NCI-H1436 (cell line): ENCODE measurements at places on chromosomes 7 and 10.
A peak's percentile ranks its signal among the peaks of the same experiment; 100 is the strongest.

DNA sequence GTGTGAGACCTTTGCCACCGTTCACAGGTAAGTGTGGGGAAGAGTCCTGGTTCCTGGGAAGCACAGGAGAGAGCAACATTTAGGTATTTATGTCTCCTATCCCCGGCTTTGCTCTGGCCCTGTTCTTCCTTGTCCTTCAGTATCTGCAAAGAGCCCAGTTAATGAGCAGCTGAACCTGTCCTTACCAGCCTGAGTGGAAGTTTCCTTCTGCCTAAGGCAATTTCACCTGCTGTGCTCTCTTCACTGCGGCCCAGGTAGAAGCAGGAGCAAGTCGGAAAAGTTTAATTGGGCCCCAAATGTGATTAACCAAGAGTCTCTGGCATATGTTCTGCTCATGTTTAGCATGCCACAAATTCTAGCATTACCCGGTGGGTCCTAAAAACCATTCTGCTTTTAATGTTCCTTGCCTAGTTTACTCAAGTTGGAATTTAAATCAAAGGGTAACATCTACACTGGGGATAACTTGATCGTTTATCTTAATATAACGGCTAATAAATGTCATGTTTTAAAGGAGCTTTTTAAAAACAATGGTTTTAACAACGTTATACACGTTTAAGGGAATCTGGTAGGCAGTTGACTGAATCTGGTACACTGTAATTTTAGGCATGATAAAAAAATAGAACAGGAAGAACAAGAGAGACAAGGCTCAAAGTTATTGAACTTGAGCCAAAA lies 817.1 kb downstream of the TYW1 start:
- DNase-seq = no peak

GRCh38 chr7:149559711-149560110 lies 62.1 kb upstream of the ZNF746 start:
- DNase-seq = no peak

DNA sequence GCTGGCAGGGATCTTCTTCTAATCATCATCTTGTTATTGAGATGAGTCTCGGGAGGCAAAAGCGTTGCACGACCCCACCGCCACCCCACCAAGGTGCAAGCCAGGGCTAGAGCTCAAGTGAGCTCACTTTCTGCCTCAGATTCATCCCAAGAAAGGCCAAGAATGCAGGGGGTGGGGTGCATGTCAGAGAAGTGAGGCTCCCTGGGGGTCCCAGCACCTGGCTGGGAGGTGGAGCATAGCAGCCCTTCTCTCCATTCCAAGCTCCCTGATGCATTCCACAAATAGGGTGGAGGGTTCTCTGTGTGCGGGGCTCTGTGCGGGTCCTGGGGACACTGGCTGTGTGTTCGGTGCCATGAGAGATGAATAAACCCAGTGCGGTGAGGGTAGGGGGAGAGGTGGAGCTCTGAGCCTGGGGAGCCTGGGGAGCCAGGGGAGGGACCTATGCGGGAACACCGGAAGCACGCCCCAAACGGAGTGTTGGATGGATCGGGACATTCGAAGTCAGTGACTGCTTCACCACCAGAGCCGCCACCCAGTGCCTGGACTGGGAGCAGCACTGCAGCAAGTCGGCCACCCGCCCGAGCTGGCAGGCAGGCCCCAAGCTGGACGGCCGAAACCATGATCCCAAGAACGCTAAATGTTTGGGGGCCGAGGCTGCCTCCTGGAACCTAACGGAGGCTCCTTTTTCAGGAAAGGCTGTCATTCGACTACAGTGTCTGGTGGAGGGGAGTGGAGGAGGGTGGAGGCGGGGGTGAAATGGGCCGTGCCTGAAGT lies 17.9 kb upstream of the HMX3 start:
- DNase-seq = no peak

DNA sequence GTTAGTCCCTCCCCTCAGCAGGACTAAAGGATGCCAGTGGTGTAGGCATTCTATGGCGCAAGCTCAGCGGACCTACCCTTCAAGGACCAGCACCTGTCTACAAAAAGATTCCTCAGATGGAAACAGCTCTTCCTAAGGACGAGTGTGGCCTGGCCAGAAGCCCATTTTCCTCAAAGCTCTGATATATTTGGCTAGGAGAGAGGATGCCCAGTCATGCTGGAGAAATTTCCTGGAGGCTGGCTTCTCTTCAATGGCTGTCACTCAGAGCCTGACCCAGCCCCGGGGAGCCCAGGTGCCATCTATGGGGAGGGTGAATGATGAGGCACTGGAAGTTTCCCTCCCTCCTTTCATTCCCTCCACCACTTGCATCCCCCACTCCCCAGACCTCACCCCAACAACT lies 111.5 kb downstream of the PLXNA4 start:
- DNase-seq = no peak

GRCh38 chr10:100307684-100308083 lies 21.2 kb upstream of the BLOC1S2 start:
- DNase-seq = no peak

DNA sequence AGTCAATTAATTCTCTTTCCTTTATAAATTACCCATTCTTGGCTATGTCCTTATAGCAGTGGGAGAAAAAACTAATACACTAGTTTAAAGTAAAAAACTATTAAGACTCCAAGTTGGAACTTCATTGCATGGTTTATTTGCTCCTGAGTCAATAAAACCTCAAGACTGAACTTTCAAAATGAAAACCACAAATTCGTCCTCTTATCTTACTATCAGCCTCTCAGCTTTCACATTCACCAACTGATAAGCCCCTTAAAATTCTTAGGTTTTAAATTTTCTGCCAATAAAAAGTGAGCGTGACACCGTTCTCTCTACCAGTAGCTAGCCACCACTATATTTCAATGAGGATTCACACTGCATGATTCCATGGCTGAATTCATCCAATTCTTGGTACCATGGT lies 346.4 kb upstream of the NPSR1 start:
- DNase-seq = no peak

DNA sequence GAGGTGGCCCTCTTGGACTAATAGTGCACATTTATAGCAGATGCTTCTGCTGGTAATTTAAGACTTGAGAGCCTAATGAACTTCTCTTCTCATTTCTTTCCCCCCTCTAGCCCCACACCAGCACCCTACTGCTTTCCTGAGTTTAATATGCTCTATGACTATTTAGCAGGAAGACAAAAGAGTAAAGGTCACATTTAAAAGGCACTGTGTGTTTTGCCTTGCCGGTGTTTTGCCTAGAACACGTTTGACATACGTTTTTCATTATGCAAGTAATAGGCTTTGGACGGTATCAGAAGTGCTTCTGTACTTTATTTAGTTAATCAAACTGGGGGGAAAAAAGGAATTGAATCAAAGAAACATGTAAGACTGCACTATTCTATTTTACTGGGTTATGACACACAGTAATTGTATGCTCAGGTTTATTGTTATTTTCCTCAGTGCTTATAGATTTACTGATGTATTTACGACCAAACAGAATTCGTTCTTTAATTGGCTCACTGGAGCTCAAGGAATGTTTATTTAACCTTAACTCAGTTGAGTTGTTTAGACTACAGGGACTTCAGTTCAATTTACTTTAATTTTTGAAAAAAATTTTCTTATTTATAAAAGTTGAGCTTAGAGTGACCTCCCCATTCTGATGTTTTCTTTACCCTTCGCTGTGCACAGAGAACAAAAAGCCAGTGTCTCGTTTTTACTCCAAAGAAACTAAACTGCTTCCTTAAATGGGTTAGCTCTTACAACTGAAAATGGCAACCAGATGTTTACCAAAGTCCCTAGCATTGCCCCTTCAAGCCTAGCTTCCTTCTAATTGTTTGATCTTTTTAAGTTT lies 35.4 kb downstream of the CPED1 start:
- DNase-seq = no peak

DNA sequence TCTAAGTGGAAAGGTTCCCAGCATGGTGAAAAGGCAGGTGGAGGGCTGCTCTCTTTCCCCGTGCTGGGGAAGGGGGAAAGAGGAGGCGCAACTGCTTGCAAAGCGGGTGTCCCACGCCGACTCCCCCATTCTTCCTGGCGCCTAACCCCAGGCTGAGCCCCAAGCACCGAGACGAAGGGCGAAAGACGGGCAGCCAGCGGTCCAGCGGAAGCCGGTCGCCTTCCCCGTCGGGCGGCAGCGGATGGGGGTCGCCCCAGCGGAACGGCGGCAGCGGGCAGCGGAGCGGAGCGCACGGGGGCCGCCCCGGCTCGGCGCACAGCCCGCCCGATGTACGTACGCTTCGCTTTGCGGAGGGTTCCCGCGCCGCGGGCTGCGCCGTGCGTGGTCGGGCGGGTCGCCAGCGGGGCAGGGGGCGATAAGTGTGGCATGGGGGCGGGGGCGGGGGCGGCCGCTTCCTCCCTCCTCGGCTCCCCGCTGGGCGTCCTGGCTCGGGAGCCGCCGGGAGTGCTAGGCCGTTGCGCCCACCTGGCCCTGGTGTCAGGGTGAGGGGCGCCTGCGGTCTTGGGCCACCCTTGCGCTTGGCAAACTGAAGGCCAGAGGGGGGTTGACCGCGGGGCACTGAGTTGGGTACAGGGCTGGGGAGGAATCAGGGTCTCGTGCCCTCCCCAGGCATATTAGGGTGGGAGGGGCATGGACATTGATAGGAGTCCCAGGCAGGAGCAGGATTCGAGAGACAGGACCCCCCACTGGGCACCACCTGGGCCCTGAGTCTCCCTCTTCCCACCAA lies 35.2 kb upstream of the HSPB1 start:
- no peak for DNase-seq

- DNase-seq = no peak
Observed at GRCh38 chr7:157668884-157669767, 332.3 kb downstream of the DNAJB6 start.

DNA sequence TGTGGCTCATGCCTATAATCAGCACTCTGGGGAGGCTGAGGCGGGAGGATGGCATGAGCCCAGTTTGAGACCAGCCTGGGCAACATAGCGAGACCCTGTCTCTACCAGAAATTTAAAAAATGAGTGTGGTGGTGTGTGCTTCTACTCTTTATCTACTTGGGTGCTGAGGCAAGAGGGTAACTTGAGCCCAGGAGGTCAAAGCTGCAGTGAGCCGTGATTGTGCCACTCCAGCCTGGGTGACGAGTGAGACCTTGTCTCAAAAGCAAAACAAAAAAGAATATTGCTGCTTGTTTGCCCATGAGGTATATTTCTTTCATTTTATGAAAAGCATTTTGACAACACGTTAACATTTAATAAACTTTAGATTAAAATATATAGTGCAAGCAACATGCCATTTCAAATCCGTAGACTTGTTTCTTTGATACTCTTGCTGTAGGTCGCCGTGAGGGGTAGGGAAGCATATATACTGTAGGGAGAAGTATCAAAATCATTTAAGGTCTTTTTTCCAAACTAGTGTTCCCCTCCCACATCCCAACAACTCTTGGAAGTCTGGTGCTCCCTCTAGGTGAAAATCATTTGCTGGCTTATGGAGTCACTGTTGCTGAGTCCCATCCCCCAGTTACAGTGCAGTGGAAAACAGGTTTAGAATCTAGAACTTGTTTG lies 4.3 kb upstream of the LSMEM1 start:
- no peak for DNase-seq

DNA sequence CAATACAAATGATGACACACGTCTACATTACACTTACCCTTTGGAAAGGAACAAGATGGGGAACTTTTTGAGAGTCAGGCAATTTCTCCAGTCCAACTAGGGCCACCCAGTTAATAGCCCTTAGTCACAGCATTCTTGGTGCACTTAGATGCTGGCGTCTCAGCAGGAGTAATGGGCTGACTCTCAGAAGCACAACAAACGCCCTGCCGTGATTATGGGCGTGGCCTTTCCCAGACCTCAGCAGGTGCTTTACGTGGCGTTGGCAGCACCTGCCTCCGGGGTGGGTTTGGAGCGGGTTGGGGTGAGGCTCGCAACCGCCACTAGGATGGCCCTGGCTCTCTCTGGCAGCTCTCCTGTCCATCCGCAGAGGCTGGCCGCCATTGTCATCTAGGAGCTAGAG lies 147.6 kb upstream of the SHH start:
- DNase-seq = peak; percentile 45

DNA sequence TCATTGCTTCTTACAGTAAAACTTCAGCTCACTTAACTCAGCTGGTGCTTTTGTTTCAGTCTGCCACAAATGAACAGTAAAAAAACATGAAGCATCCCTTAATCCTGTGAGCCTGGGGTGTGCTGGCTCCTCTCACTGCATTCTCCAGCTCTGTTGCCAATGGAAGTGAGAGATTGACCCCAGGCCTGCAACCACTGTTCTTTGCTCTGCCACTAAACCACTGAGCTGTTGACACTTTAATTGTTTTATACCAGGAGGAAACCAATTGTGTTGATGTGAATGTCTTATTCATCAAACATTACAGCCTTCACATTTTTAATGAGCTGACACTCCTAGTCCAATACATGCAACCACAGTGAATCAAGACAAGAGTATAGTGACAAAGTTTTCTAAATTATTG lies 69.4 kb upstream of the FZD1 start:
- DNase-seq = no peak

- no peak for DNase-seq
Observed at GRCh38 chr10:91172348-91172747, 48.1 kb upstream of the PCGF5 start.

GRCh38 chr7:56028942-56029630 lies 22.2 kb downstream of the PSPH start:
- no peak for DNase-seq

GRCh38 chr10:71447676-71448075 lies 51.0 kb downstream of the CDH23 start:
- no peak for DNase-seq

GRCh38 chr7:147937428-147937827 lies 653.1 kb upstream of the C7orf33 start:
- DNase-seq = no peak

GRCh38 chr7:102152672-102153598 lies 133.7 kb upstream of the SH2B2 start:
- no peak for DNase-seq

DNA sequence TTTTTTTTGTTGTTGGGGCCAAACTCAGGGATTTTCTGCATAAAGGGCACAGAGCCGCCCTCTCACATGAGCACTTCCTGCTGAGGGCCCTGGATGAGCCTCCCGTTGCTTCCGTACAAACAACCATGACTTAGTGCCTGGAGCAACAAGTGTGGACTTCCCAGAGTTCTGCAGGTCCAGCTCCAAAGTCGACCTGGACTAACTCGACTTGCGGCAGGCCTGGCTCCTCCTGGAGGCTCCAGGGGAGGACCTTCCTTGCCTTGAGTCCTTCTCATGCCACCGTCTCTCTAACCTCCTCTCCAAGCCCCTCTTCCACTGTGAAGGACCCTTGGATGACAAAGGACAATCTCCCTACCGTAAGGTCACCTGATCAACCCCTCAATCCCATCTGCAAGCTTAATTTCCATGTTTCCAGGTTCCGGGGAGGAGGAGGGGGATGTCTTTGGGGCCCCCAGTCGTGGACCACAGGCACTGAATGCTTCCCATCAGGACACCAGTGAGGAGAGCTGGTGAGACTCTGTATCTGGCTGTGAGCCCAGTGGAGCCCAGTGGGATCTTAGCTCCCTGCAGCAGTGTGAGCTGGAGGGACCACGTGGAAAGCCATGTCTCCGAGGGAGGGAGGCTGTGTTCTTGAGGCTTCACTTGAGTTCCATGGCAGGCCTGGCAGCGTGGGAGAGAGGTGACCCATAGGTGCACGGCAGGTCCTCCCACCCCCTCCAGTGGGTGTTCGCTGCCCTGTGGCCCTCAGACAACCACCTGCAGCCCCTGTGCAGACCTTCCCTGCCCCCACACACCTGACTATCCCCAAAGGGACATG lies 199.5 kb upstream of the PPP2R2D start:
- no peak for DNase-seq
